Left cardiac atrium (tissue), 4 donors: ENCODE measurements at places on chromosomes 13 and 19. TPM values are rescaled to one million over a fixed set of nuclear protein-coding genes. Genes with fewer than 3 reads are reported as not detected.

DNA sequence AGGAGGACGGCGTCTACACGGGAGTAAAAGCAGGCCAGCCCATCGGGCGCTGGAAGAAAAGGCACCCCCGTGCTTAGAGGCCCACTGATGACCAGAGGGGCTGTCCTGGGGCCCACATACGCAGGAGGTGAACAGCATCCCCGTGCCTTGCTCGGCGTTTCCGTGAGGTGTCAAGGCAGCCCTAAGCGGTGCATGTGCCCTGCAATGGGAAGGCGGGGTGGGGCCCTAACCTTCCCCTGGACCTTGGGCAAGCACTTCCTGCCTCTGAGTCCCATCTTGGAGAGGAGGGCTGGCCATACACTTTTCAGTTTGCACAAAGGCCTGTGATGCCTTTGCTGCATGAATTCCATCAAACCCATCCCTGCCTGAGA lies 47.8 kb upstream of the ATP11A start:
- DNase-seq: no peak

DNA sequence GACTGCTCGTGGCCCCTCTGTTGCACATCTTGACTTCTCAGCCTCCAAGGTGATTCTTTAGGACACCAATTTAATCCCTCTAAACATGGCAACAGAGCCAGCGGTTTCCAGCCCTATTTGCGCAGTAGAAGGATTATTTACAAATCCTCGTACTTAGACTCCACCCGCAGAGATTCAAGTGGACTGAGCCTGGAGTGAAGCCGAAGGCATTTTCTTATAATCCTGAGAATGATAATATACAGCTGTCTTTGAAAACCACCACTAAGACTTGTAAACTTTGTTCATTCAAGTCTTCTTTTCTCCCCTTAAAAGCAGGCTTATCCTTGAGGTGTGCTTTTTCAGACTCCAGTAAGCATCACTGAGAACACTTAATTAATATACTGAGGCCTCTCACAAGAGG lies 4.8 kb upstream of the DPRX start:
- no peak for DNase-seq

Gene ZSCAN4
- not detected for total RNA-seq

DNA sequence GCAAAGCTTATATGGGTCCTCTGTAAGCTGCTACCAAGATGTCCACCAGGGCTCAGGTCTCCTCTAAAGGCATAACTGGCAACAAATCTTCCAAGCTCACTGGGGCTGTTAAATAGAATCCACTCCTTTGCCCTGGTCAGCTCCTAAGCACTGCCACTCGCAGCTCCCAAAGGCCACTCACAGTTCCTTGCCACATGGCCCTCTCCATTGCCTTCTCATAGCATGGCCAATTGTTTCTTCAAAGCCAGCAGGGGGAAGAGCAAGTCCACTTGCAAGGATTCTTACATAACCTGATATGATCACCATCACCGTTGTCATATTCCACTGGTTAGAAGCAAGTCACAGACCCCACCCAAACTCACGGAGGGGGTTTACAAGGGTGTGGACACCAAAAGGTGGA lies 199.5 kb downstream of the SUCLA2 start:
- DNase-seq: no peak

- DNase-seq: no peak
Observed at GRCh38 chr13:51643105-51643881, 59.0 kb downstream of the WDFY2 start.

DNA sequence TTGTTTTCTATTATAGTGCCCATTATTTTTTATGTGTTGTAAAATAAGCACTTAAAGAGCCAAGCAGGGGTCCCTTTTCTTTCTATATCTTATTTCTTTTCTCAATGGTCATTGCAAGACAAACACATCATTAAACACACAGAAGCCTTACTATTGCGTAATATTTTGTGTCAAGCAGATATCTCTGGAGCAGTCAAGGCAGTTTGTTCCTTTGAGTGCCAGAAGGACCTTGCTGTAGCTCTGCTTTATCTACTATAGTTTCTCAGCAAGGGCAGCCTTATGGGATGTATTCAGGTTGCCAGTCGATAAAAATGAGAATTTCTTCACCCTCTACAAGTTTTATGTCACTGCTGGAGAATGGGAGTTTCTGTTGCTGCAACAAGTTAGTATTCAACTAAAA lies 319.3 kb downstream of the TDRD3 start:
- no peak for DNase-seq

Gene NCR1
- not detected for total RNA-seq
